Parietal lobe (tissue), 2 donors: ENCODE measurements at places on chromosomes 13 and 19. TPM values are rescaled to one million over a fixed set of nuclear protein-coding genes. Genes with fewer than 3 reads are reported as not detected.

Gene MAMSTR
- total RNA-seq: 1.3 TPM

Gene TEX26
- total RNA-seq: not detected

Gene KL
- total RNA-seq: 1.9 TPM

Gene MEIOSIN
- not detected for total RNA-seq

Gene KLK12
- total RNA-seq: not detected

Gene MAB21L1
- total RNA-seq: 0.31 TPM

Gene FCER2
- not detected for total RNA-seq

Gene ATG4D
- 14.7 TPM for total RNA-seq

Gene IQCN
- 2.5 TPM for total RNA-seq
